ENCODE measurements at places on chromosomes 4 and X.

DNA sequence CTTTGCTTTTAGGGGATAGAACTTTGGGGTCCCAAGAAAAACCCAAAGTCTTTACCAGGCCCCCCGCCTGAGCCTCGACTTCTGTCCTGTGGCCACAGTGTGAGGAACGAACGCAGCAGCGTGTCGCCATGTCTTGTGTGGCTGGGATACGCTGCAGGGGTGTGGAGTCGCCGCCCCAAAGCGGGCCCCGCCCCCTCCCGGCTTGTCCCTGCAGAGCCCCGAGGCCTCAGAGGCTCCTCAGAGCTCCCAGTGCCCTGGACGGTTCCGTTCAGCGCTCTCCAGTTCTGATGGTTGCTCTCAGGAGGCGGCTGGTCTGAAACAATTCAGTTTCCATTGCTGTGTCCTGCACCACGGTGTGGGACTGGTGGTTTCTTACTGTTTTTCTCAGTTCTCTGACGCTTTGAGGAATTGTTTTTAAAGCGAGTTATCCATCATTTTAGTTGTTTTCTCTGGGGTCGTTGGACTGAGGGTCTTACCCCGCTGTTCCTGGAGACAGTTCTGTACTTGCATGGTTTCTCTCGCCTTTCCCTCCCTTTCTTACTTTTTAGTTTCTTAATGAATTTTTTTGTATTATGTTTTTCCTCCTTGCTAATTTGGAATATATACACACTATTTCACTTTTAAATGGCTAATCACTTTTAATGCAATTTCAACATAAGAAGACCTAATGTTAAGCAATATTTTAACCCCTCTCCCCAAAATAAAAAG lies 1.6 kb upstream of the IDUA start:
- no peak for DNase-seq

- no peak for DNase-seq
Measured at GRCh38 chrX:128759745-128760144, 707.5 kb upstream of the ACTRT1 start.

DNA sequence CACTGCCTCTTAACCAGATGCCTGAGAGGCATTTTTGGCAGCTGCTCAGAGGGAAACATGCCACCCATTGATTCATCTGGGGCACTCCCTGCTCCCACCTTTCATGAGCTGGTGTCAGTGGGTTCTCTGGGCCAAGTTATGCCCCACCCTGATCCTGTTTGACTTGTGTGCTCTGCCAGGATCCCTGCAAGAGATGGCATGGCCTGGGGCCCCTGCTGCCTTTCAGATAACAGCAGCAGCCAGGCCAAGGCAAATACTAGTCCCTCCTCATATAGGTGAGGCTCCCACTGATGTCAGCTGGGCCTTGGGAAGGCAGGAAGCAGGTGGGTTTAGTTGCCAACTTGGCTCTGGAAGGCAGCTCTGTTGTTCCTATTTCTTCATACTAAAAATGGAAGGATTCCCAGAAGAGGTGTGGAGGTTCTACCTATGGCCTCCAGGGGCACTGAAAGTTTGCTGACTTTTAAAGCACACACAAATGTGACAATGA lies 192.9 kb upstream of the RBPJ start:
- DNase-seq: no peak

- DNase-seq: peak; percentile 75
Measured at GRCh38 chr4:108068442-108068841, 78.8 kb downstream of the HADH start.

GRCh38 chr4:62517716-62518115 lies 1317.6 kb downstream of the ADGRL3 start:
- DNase-seq: no peak

- DNase-seq: no peak
Measured at GRCh38 chr4:118732591-118733330, 47.6 kb downstream of the METTL14 start.

- DNase-seq: no peak
Measured at GRCh38 chr4:6687947-6688878, 5.5 kb upstream of the S100P start.

Data from fibroblast of skin of left quadriceps (primary cell).